ENCODE measurements at places on chromosomes 3 and 15. TPM values are rescaled to one million over a fixed set of nuclear protein-coding genes. Genes with fewer than 3 reads are reported as not detected.

- H3K36me3 ChIP-seq = peaks cover 32% of the 10 kb centered on the region
- peaks cover 8% of the 10 kb centered on the region for H3K4me1 ChIP-seq
- no peak overlapping the region for H3K27ac ChIP-seq
- no peaks in the 10 kb centered on the region for H3K27me3 ChIP-seq
- no peak overlapping the region for H3K4me3 ChIP-seq
Measured at GRCh38 chr3:121630355-121630754, 30.3 kb downstream of the HCLS1 start.

DNA sequence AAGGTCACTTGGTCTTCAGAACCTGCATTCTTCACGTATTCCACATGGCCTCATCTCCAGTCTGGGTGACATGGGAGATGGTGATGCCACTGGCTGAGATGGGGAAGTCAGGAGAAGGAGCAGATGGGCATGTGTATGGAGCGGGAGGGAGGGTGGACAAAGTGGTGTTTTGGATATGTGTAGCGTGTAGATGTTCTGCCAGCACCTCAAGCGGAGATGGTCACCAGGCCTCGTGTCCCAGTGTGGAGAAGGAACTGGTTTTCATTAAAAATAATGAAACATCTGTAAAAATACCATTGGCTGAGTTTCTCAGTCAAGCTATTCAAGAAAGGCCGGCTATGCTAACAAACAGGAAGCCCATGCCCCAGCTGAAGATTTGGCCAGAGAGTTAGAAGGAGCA lies 26.2 kb downstream of the LARP6 start:
- H3K36me3 ChIP-seq = no peaks in the 10 kb centered on the region
- no peak overlapping the region for H3K4me3 ChIP-seq
- H3K27me3 ChIP-seq = no peaks in the 10 kb centered on the region
- H3K27ac ChIP-seq = no peak overlapping the region

DNA sequence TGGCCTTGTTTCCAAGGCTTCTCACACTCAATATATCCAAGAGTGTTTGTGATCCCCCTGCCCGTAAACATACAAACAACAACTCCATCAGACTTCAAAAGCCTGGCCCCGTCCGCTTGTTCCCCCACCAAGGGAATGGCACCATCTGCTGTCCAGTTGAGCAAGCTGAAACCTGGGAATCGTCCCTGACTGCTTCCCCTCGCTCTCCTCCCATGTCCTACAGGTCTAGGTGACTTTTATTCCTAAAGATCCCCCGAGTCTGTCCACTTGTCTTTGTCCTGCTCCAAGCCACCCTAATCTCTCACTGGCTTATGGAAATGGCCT lies 27.9 kb upstream of the FAM174B start:
- H3K27me3 ChIP-seq = no peaks in the 10 kb centered on the region
- no peaks in the 10 kb centered on the region for H3K36me3 ChIP-seq
- H3K4me1 ChIP-seq = no peaks in the 10 kb centered on the region
- no peak overlapping the region for H3K4me3 ChIP-seq
- H3K27ac ChIP-seq = no peak overlapping the region
- peak; percentile 37 for DNase-seq

DNA sequence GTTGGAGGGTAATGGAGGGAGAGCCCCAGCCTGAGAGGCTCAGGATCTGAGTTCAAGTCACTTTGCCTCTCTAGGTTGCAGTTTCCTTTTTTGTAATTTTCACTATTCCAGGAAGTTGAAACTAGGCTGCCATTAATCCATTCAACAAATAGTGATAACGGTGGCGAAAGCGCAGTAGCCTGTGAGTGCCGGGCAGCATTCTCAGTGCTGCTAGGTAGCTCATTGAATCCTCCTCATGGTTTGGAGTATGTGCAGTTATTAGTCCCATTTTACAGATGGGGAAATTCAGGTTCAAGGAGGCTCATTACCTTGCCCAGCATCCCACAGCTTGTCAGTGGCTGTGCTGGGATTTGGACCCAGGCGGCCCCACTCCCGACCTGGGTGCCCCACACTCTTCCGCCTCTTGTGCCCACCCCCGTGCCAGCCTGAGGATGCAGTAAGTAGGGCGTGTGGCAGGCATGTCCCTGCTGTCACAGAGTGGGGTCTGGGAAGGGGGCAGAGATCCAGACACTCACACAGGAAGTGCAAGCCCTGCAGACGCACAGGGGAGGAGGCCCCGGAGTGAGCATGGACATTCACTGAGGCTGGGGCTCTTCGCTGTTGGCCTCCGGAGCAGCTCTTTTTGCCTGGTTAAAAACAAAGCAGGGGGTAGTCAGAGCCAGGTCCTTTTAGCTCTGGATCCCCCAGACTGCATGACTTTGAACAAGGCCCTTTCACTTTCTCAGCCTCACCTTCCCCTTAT lies 58.8 kb downstream of the SLC6A6 start:
- DNase-seq = no peak
- H3K4me3 ChIP-seq = no peak overlapping the region
- peaks cover 8% of the 10 kb centered on the region for H3K27me3 ChIP-seq
- H3K27ac ChIP-seq = peak overlapping the region; percentile 39

DNA sequence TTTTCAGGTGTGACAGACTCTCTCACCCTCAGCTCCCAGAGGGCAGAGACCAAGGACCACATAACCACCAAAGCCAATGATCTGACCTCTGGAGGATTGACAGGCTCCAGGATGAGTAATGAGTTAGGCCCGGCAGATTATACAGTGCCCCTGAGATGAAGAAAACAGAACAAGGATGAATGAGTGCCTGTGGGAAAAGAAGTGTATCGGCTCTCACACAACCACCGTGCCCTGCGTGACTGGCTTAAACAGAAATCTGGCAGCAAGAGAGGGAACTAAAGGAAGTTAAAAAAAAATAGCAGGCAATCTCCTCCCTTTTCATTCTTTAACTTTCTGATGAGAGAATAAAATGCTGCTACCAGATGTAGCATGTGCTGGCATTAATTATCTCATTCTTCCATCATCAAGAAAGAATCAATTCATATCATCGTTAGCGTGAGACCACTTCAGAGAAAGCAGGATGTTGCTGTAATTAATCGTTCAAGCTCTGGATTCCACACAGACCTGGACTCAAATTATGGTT lies 227.5 kb upstream of the COL8A1 start:
- no peaks in the 10 kb centered on the region for H3K36me3 ChIP-seq
- H3K4me3 ChIP-seq = no peak overlapping the region
- H3K4me1 ChIP-seq = no peaks in the 10 kb centered on the region
- no peak overlapping the region for H3K27ac ChIP-seq
- H3K27me3 ChIP-seq = no peaks in the 10 kb centered on the region

GRCh38 chr15:56752986-56753385 lies 19.7 kb upstream of the ZNF280D start:
- H3K27me3 ChIP-seq = no peaks in the 10 kb centered on the region
- no peak for DNase-seq
- no peaks in the 10 kb centered on the region for H3K4me1 ChIP-seq
- H3K4me3 ChIP-seq = no peak overlapping the region

DNA sequence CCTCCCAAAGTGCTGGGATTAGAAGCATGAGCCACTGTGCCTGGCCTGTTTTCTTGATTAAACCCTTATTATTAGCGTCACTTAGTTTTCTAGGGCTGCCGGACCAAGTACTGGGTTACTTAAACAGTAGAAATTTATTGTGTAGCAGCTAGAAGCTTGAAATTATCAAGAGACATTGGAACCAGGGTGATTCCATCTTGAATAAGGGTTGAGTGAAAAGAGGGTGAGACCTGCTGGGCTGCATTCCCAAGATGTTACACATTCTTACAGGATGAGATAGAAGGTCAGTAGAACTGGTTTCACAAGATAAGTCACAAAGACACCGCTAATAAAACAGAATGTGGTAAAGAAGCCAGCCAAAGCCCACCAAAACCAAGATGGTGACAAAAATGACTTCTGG lies 18.6 kb upstream of the FSTL1 start:
- H3K4me1 ChIP-seq = no peaks in the 10 kb centered on the region
- no peak for DNase-seq
- no peaks in the 10 kb centered on the region for H3K36me3 ChIP-seq

DNA sequence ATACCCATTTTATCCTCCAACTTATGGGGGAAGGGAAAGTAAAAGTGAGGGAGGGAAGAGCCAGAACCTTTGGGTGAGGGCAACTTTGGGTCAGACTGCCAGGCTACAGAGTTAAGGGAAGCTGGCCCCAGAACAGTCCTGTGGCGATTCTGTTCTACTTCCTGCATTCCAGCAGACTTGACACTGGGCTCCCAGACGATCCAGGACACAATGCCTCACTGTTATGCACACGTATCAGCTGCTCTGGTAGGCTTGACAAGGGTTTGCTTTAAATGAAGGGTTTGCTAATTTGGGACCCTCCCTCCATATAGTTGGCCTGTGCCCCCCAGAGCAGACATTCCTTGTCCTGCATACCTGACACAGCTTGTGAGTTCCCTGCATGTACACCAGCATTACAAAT lies 10.7 kb downstream of the GORASP1 start:
- H3K36me3 ChIP-seq = peaks cover 91% of the 10 kb centered on the region
- no peaks in the 10 kb centered on the region for H3K27me3 ChIP-seq
- H3K4me1 ChIP-seq = peaks cover 16% of the 10 kb centered on the region

- no peaks in the 10 kb centered on the region for H3K27me3 ChIP-seq
- peaks cover 13% of the 10 kb centered on the region for H3K36me3 ChIP-seq
- peak overlapping the region; percentile 88 for H3K27ac ChIP-seq
- DNase-seq = no peak
- peaks cover 5% of the 10 kb centered on the region for H3K4me1 ChIP-seq
- peak overlapping the region; percentile 84 for H3K4me3 ChIP-seq
Measured at GRCh38 chr3:38497031-38497430, 891 bp downstream of the EXOG start.

- no peaks in the 10 kb centered on the region for H3K27me3 ChIP-seq
- no peaks in the 10 kb centered on the region for H3K36me3 ChIP-seq
- H3K27ac ChIP-seq = no peak overlapping the region
- DNase-seq = no peak
Measured at GRCh38 chr15:70375006-70375431, 277.3 kb upstream of the TLE3 start.

DNA sequence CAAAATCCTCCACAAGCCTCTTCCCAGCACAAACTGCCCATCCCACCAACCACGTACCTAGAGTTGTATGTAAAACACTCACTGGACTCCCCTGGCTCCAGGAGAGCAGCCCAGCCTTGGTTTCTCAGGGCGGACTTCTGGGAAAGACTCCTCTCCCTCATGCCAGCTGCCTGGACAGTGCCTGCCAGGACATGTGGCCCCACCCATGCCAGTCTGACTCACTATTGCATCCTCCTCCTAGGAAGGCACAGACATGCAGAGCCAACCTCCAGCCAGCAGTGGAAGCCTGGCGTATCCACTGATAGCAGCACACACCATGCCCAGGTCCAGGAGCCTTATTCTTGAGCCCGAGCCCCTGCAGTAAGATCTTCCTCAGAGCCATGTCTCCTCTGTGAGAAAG lies 8.6 kb downstream of the PKM start:
- H3K27me3 ChIP-seq = no peaks in the 10 kb centered on the region
- H3K36me3 ChIP-seq = peaks cover 35% of the 10 kb centered on the region
- no peak overlapping the region for H3K27ac ChIP-seq
- peaks cover 51% of the 10 kb centered on the region for H3K4me1 ChIP-seq
- DNase-seq = peak; percentile 45

- no peak overlapping the region for H3K4me3 ChIP-seq
- H3K4me1 ChIP-seq = peaks cover 12% of the 10 kb centered on the region
- DNase-seq = no peak
- H3K27ac ChIP-seq = no peak overlapping the region
- no peaks in the 10 kb centered on the region for H3K36me3 ChIP-seq
Measured at GRCh38 chr15:25733036-25733855, 129.9 kb downstream of the ATP10A start.

GRCh38 chr15:95930659-95931375 lies 399.7 kb upstream of the NR2F2 start:
- H3K36me3 ChIP-seq = no peaks in the 10 kb centered on the region
- no peak overlapping the region for H3K4me3 ChIP-seq
- no peaks in the 10 kb centered on the region for H3K4me1 ChIP-seq
- no peak for DNase-seq
- H3K27ac ChIP-seq = no peak overlapping the region

DNA sequence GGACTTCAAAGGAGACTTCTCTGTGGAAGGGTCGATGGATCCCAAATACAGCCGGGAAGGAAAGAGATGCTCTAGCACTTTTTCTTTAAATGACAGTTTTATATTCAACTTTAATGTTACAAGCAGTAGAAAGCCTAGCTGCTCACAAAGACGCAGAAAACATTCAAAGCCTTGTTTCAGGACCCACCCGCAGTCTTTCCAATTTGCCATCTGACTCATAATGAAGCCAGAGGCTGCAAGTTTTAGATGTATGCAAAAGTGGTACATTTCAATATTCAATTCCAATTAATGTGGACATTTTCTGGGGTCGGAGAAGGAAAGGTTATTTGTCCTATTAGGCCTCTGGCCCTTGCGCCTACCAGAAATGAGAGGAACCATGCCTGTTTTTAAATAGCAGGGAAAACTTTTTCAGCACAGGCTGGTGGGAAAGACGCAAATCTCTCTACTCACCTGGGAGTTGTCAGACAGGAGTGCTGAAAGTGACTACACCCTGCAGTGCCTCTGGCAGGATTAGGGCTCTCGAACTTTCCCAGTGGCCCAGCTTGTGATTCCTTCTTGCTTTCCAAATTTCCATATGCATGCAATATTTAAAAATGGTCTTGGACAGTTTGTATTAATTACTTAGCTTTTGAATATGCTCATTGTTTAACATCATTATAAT lies 117.4 kb upstream of the MBNL1 start:
- no peaks in the 10 kb centered on the region for H3K36me3 ChIP-seq
- H3K4me3 ChIP-seq = no peak overlapping the region
- no peak for DNase-seq

DNA sequence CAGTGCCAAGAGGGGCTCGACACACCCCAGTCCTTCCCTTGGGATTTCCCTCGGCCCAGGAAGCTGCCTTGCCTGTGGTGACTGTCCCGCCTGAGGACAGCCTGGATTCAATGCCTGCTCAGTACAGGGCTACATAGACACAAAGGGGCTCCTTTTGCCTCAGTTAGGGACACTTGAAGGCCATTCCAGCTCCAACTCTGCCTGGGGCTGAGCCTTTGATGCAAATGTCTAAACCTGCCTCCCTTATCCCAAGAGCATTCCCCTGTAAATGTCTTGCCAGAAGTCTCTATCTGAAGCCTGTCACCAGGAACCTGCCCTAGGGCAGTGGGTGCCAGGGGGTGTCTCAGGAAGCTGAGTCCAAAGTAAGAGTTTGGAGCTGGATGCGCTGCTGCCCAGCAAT lies 19.3 kb upstream of the LYSMD4 start:
- no peak overlapping the region for H3K27ac ChIP-seq
- no peak for DNase-seq

GRCh38 chr3:197399486-197399885 lies 101.1 kb upstream of the DLG1 start:
- no peaks in the 10 kb centered on the region for H3K36me3 ChIP-seq
- H3K27me3 ChIP-seq = no peaks in the 10 kb centered on the region
- no peak for DNase-seq

- H3K27ac ChIP-seq = no peak overlapping the region
- no peak overlapping the region for H3K4me3 ChIP-seq
- DNase-seq = no peak
- no peaks in the 10 kb centered on the region for H3K4me1 ChIP-seq
- no peaks in the 10 kb centered on the region for H3K27me3 ChIP-seq
Measured at GRCh38 chr15:57223345-57223744, 153.0 kb upstream of the CGNL1 start.

GRCh38 chr3:94615275-94616065 lies 552.6 kb downstream of the NSUN3 start:
- H3K27ac ChIP-seq = no peak overlapping the region
- DNase-seq = no peak
- no peaks in the 10 kb centered on the region for H3K27me3 ChIP-seq

Gene AMIGO3
- 0.40 TPM for total RNA-seq

Gene ERICH6
- not detected for total RNA-seq

Gene COL6A5
- total RNA-seq = not detected

Gene SNURF
- total RNA-seq = 8.5 TPM

Gene ARGFX
- not detected for total RNA-seq

Gene CERS3
- not detected for total RNA-seq

Gene TMEM40
- total RNA-seq = 3.8 TPM

Gene ARNT2
- 2.6 TPM for total RNA-seq

Gene MTHFS
- 24.1 TPM for total RNA-seq
